ENCODE measurements at places on chromosomes 5 and 9.

- no peak for DNase-seq
Measured at GRCh38 chr9:14574173-14574572, 119.1 kb downstream of the ZDHHC21 start.

- no peak for DNase-seq
Measured at GRCh38 chr9:20253635-20254034, 368.7 kb downstream of the MLLT3 start.

GRCh38 chr5:172528440-172528839 lies 74.1 kb upstream of the SH3PXD2B start:
- DNase-seq: no peak

DNA sequence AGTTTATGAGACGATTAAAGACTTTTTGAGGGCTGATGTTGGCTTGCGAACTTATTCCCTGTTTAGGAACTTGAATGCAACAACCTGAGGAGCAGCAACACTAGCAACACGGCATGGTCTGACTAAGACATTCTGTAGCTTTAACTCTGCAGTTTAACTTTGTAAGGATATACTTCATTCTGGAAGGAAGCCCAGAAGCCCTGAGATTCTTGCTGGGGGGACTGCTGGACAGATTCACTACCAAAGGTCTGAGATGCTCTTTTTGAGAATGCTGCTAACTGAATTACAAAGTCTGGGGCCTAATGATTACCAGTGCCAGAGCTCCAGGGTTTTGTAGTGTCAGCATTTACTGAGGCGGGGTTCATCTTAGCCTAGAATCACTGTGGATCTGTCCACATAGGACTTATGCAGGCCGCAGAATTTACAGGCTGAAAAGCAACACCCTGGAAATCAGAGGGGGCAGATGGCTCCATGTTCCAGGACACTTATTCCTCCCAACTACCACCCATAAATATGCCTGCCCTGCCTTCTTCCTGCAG lies 537.1 kb upstream of the CDH18 start:
- no peak for DNase-seq

- DNase-seq: peak; percentile 89
Measured at GRCh38 chr5:174910245-174910737, 185.9 kb downstream of the MSX2 start.

- no peak for DNase-seq
Measured at GRCh38 chr5:24226479-24226878, 418.3 kb downstream of the CDH10 start.

GRCh38 chr5:41707853-41708603 lies 162.2 kb downstream of the OXCT1 start:
- DNase-seq: peak; percentile 12

DNA sequence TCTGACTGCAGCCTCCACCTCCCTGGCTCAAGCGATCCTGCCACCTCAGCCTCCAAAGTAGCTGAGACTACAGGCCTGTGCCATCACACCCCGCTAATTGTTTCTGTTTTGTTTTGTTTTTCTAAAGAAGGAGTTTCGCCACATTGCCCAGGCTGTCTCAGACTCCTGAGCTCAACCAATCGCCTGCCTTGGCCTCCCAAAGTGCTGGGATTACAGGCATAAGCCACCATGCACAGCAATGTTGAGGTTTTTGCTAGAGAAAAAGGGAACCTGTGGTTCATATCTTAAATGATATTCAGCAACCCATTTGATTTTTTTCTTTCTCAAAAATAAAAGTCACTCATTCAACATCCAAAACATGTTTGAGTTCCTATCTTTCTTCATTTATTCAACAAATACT lies 20.4 kb upstream of the DELE1 start:
- DNase-seq: no peak

GRCh38 chr5:8382456-8382855 lies 513.5 kb downstream of the MTRR start:
- DNase-seq: no peak

- DNase-seq: no peak
Measured at GRCh38 chr5:100792781-100793180, 110.3 kb downstream of the ST8SIA4 start.

DNA sequence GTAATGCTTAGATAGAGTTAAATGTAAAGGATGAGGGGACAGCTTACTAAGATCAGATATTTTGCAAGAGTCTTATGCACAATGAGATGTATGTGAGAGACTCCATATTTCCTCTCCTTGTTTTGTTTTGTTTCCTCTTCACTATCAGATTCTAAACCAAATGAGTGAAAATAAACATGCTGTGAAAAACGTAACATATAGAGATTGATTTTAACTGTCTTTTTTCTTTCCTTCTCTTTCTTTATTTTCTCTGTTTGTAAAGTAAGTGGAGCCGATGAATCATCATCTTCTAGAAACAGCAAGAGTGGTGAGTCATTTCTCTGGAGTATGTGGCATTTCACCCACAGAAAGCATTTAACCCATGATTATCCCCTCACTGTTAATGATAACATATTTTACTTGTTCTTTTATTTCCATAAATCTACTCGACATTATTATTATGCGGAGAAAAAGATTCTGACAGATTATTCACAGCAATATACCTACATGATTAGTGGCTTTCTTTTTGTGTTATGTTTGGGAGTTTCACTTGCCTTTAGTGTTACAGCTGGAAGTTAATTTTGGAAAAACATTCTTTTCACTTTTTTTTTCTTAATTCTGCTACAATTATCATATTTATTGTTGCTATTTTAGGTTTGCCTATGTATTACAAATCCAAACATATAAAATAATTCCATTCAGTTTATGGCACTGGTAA lies 2.1 kb upstream of the ANXA1 start:
- DNase-seq: no peak

- DNase-seq: no peak
Measured at GRCh38 chr5:125272357-125272756, 525.9 kb upstream of the ZNF608 start.

DNA sequence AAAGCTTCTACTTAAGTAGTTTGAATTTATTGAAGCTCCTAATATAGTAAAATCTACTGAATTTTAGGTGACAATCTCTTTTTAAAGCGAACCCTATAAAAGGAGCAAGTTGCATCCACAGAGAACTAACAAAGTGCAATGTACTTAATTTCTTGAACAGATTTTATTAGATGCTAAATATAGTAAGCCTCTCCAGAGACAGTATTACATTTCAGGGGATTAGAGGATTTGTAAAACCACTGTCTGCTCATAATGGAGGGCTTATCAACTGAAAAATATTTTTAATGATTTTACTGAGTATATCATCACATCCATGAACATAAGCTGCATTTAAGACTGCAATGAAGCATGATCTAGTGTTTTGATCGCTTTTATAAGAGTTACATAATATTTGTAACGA lies 230.0 kb upstream of the EFNA5 start:
- no peak for DNase-seq

- DNase-seq: no peak
Measured at GRCh38 chr5:91345461-91345860, 37.7 kb downstream of the ARRDC3 start.

GRCh38 chr5:72147569-72147968 lies 40.3 kb downstream of the MAP1B start:
- DNase-seq: no peak

DNA sequence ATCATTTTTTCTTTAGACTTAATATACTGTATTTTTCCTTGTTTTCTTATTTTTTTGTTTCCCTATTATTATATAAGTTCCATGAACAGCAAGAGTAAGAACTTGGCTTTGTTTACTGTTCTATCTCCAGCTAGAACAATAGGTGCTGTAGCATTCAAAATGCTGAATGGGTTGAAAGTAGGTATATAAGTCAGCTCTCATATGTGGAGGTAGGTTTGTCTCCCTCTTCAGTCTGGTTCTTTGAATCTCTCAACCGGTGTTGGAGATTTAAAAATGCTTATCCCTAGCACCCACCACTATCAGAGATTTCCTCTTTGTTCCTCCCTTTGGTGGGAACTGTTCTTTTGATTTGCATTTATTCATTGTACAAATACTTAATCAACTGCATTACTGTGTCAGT lies 87.5 kb upstream of the FSD1L start:
- no peak for DNase-seq

GRCh38 chr5:2674456-2674855 lies 77.0 kb downstream of the IRX2 start:
- DNase-seq: no peak

GRCh38 chr5:123414974-123415373 lies 8.2 kb downstream of the CEP120 start:
- no peak for DNase-seq

DNA sequence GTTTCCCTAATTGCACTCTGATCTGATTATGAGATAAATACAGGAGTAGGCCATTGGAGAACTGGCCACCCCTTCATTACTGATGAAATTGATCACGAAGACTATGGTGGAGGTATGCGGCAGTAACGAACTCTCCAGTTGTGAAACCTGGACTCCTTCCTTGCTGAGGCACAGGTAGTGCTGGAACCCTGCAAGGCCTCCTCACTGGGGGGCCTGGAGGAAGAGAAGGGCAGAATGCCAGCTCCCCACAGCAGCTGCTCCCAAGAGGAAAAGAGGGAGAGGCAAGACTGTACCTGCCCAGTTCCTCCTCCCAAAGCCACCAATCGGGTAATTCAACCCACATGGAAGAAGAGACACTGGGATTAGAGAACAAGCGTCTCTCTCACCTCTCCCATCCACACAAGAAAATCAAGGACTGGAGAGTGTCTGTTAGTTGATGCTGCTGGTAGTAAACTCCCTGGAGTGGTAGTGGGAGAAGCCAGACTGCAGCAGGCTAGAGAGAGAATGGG lies 19.1 kb upstream of the TRIO start:
- DNase-seq: no peak

- no peak for DNase-seq
Measured at GRCh38 chr9:36450110-36450732, 50.2 kb upstream of the RNF38 start.

DNA sequence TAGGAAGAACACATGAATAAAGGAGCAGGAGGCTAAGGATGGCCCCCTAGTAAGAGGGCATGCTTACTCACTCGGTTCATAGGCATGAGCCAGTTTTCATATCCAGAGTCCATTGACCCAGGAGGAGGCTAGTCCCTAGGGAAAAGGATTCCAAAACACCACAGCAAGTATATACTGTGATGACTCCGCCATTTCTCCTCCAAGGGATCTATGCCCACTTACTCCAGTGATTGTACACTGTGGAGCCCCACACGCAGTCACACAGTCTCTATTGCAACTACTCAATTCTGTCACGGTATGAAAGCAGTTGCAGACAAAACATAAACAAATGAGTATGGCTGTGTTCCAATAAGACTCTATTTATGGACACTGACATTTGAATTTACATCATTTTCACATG lies 117.7 kb upstream of the ALDH1B1 start:
- DNase-seq: no peak

DNA sequence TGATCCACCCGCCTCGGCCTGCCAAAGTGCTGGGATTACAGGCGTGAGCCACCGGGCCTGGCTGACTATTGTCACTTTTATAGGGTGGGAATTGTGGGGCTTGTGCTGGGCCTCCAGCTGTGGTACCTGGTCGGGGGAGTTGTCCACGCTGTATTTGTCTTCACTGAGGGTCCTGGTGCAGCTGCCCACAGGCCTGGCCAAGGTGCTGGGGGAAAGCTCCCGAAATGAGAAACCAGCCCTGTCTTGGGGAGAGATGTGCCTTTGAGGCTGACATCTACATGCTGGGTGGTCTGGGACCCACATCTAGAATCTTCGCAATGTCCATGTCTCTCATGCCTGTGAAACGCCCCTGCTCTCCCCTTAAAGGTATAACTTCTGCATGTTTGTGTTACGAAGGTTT lies 2.6 kb downstream of the EXOC3 start:
- DNase-seq: no peak

GRCh38 chr5:167710444-167711073 lies 580.9 kb upstream of the WWC1 start:
- DNase-seq: no peak

DNA sequence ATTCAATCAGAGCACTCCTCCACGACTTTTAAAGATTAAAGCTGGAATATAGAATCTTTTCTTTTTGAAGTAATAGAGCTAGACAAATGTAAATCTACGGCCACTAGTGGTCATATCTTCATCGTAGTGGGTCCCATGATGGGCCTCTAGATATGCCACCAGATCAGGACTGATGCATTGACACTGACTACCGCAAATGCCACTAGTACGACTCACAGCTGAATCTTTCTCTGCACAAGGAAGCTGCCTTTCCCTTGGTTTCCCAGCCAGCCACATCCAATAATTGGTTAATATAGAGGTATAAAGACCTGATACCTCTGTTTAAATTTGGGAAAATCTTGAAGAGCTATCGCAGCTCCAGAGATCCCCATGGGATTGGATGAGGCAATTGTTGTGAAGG lies 37.8 kb upstream of the ADRB2 start:
- no peak for DNase-seq

DNA sequence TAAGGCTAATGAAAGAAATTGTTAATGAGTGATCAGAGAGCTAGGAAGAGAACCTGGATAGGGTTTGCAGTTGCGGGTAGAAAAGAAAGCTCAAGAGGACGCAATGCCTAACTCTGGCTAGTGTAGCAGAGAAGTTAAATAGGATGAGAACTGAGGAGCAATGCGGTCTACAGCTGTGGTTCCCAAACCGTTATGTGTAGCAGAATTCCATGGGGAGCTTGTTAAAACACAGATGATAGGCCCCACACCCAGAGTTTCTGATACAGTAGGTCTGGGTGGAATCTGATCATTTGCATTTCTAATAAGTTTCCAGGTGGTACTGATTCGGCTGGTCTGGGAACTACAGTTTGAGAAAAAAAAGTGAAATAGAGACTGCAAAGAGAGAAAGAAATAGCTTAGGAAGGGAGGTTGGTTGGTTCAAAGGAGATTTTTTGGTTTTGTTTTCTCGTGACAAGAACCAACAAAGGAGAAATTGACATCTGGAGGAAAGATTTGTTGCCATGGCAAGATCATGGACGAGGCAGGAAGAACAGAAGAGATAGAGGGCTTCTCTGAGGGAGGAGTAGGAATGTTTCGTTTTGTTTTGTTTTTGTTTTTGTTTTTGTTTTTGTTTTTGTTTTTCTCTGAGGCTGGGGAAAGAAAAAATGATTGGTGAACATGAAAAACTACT lies 276.1 kb downstream of the ARRDC3 start:
- DNase-seq: no peak

GRCh38 chr9:114130141-114130540 lies 25.2 kb upstream of the COL27A1 start:
- DNase-seq: no peak

Data from WTC11 (cell line).